ENCODE measurements at places on chromosomes 16 and 17.
A peak's percentile ranks its signal among the peaks of the same experiment; 100 is the strongest.

DNA sequence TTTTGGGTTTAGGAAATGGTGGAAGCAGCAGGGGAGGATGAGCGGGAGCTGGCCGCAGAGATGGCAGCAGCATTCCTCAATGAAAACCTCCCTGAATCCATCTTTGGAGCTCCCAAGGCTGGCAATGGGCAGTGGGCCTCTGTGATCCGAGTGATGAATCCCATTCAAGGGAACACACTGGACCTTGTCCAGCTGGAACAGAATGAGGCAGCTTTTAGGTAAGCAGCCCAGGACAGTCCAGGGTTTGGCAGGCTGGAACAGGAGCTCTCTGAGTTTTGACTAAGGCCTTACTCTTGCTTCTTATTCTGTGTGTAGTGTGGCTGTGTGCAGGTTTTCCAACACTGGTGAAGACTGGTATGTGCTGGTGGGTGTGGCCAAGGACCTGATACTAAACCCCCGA is 41.4 kb downstream of the SF3B3 start:
- no peak for DNase-seq

- peak; percentile 87 for DNase-seq
These were observed at the start of gene ATMIN for GRCh38 chr16:81035398-81035974. Gene ATMIN (plus strand): TSS chr16:81035842. CDS start chr16:81035871, 29 bp downstream.

- DNase-seq: no peak
These were observed 2336.1 kb downstream of the TP53TG3F start for GRCh38 chr16:35795361-35796029.

DNA sequence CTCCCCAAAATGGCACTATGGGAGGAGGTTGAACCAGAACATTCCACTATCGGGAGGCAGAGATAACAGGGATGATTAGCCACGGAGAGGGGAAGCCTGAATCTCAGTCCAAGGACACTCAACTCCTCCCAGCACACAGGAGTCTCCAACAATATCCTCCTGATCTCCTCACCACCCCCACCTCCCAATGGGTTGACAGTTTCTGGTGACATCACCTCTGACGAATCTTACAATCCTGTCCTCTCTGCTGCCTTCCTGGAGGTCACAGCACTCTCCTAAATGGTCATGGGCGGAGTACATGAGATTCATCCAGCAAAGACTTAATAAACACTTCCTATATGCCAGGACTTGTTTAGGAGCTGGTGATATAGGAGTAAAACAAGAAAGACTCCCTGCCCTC is 80.9 kb downstream of the SLC6A2 start:
- DNase-seq: no peak

GRCh38 chr16:27538528-27538927 is 11.2 kb downstream of the GTF3C1 start:
- DNase-seq: no peak

- DNase-seq: no peak
These were observed 250.9 kb downstream of the TOX3 start for GRCh38 chr16:52296076-52296475.

DNA sequence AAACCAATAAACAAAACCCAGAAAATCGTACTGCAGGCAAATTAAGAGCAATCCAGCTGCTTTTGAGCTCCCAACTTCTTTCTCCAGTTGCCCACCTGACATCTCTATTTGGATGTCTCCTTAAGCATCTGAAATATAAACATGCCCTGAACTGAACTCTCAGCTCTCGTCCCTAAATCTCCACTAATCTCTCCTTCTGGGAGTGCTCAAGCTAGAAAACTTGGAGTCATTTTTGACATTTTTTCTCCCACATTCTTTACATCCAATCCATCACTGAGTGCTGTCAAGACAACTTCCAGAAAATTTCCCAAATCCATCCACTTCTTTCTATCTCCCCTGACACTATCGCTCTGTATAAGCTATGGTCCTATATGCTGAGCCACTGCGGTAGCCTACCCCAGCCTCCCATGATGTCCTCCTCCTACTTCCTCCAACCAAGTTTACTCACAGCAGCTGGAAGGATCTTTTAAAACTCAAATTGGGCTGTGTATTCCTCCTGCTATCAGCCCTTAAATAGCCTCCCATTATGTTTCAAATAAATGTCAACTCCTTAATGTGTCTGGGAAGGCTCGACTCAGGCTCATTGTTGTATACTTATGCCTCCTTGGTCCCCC is 53.1 kb downstream of the HS3ST3B1 start:
- peak; percentile 55 for DNase-seq

- DNase-seq: no peak
These were observed 28.7 kb downstream of the CACNA1G start for GRCh38 chr17:50589095-50589705.

- DNase-seq: no peak
These were observed 3.6 kb downstream of the CCL5 start for GRCh38 chr17:35876534-35876933.

DNA sequence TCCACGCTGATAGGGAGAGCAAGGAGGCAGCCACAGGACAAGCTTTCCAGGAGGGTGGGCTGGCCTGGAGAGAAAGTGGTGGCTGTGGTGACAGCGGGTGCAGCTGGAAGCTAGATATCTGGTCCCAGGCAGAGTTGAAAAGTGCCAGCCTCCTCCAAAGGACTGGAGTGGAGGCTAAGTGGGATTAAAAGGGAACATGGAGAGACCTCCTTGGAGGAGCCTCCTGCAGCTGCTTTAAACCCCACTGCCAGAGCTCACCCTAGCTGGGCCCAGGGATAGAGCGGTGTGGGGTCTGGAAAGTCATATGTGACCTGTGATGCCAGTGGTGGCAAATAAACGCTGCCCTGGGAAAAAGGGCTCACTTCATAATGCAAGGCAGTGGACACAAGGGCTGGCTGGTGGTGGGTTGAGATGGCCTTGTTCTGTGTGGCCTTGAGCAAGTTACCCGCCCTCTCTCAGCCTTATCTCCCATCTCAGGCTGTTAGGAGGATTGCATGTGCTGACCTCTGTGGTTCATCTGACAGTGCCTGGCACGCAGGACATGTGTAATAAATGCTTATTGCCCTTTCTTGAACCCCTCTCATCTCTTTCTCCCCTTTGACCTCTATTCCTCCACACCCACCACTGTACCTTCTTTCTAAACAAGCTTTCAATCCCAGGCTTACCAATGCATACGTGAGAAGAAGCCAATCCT is 61.0 kb upstream of the LGALS9 start:
- DNase-seq: no peak

GRCh38 chr17:71032746-71033273 is 863.5 kb downstream of the KCNJ2 start:
- no peak for DNase-seq

DNA sequence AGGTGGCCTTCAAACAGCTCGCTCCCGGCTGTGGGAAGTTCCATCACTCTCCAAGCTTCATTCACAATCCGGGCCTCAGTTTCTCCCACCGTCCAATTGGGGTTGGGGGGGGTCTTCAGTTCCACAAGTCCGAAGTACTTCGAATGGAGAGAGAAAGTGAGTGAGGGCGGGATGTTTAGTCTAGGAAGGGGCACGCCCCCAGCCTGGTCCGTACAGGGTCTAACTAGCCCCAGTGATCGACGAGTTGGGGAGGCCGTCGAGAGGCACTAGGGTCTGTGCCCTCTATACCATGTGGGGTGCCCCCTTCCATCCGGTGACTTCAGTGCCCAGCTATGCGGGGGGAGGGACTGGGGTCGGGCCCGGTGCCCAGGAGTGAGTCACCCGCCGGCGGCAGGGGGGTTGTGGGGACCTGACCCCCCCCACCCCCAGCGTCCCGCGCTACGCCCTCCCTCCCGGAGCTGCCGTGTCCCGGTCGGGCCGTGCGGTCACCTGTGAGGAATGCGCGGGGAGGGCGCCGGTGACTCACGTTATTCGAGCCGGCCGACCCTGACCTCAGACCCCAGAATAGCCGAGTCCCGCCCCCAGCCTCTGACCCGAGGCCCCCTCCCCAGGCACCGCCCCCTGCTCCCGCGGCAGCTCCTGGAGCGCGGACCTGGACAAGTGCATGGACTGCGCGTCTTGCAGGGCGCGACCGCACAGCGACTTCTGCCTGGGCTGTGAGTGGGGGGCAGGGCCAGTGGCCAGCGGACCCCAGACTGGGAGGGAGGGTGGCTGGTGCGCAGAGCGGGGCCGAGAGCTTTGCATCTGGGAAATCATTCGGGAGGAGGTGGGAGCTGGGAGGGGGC is 658 bp downstream of the TNFRSF12A start:
- peak; percentile 95 for DNase-seq

GRCh38 chr17:9973669-9974447 is 68.8 kb upstream of the RCVRN start:
- no peak for DNase-seq

- no peak for DNase-seq
These were observed 24.5 kb downstream of the GPR142 start for GRCh38 chr17:74391771-74392170.

- no peak for DNase-seq
These were observed 540 bp downstream of the PPP4C start for GRCh38 chr16:30076276-30076791.

- DNase-seq: no peak
These were observed at the start of gene LGALS9 for GRCh38 chr17:27630607-27631410. Gene LGALS9 (plus strand): TSS chr17:27631188. CDS start chr17:27631266, 78 bp downstream.

GRCh38 chr17:67679721-67680120 is 38.0 kb upstream of the NOL11 start:
- no peak for DNase-seq

DNA sequence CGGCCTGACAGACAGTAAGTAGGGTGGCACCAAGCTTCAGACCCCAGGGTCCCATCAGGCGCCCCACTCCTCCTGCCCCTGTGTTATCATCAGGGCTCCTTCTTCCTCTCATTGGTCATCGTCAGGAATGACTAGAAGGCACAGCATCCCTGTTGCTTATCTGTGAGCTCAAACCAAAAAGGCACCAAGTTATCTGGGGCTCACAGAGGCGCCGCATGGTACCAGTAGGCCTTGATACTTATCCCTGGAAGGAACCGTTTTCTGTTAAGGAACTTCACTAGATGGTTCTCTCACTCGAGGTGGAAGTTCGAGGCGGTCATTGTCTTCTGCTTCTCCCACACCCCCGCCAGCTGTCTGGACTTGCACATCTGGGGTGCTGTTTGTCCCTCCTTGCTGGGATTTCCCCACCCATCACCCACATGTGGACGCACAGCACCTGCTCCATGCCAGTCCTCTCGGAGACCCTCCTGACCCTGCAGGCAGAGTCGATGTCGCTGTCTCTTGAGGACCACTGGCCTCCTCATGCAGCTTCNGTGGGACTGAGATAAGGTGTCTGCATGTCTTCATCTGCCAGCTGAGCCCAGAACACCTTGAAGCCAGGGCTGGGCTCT is 52.1 kb downstream of the METRNL start:
- no peak for DNase-seq

- DNase-seq: peak; percentile 73
These were observed 8.1 kb upstream of the KIFC3 start for GRCh38 chr16:57810197-57811031.

DNA sequence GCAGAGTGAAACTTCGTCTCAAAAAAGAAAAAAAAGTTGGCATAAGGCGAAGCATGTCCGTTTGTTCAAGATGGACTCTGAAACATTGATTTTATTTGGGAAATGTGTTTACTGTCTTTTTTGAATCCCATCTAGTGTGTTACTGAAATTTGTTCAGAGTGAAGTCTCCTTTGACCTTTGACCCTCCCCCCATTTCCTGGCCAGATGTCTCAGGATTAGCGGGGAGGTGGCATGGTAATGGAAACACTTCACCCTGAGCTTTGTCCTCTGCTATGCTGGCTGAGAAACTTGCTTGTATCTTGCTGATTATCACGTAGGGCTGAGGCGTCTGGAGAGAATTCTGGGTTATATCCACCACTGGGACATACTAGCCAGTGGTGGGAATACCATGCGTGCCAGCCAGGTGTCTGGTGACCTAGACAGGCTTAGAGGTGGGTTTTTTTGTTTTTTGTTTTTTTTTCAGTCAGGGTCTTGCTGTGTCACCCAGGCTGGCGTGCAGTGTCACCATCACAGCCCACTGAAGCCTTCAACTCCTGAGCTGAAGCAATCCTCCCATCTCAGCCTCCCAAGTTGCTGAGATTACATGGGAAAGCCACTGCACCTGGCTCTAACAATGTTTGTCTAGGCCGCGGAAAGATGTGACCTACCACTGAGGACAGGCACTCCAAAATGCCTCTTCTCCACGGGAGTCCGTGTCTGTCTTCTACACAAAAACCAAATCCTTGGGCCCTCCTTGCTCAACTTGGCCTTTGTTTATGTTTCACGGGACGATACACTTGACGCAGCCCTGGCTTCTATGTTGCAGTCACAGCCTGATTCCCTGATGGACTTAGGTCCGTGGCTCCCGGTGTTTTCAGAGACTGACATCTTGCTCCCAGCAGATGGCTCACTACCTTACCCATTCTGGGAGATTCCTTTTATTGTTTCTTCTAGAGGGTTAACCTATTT is 6.6 kb upstream of the GALK1 start:
- no peak for DNase-seq

- DNase-seq: no peak
These were observed 85.2 kb downstream of the ABCC6 start for GRCh38 chr16:16138034-16138635.

GRCh38 chr16:86214326-86215232 is 295.7 kb upstream of the FOXF1 start:
- peak; percentile 30 for DNase-seq

- DNase-seq: no peak
These were observed 15.6 kb downstream of the ANKS3 start for GRCh38 chr16:4718466-4718865.

DNA sequence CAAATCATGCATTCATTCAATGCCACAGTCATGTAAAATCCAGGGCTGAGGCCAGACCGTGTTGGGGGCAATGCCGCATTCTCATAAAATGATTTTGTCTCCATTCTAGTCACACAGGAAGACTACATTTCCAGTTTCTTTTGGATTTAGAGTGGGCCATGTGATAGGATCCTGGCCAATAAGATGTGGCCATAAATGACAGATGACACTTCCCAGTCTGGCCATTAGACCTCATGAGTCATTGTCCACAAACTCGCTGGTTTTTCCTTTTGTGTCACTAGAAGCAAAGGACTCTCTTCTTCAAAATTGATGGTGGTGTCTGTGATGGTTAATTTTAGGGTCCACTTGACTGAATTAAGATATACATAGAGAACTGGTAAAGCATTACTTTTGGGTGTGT is 352.3 kb downstream of the UTP18 start:
- DNase-seq: no peak

DNA sequence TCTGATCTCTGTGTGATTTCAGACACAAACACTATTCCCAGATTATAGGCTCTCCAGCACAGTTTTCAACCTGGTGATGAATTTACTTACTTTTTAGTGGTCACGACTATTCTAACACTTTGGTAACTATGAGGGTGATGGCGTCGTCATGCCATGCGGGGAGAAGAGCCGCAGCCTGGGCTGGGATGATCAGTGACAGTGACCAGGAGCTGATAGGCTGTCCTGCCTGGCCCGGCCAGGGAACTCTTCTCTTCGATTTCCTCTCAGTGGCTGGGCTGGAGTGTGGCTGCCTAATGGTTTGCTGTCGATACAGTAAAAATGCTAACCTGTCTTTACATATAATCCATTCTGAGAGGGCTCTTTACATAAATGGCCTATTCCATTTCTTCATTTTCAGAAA is 113.1 kb downstream of the IRX3 start:
- DNase-seq: no peak

Data from fibroblast of skin of right biceps (primary cell).